Articular chondrocyte of knee joint (primary cell): ENCODE measurements at places on chromosomes 2 and 18. TPM values are rescaled to one million over a fixed set of nuclear protein-coding genes. Genes with fewer than 3 reads are reported as not detected.

The DPYSL5 gene
- not detected in 2 replicates for total RNA-seq

The TMEM37 gene
- 0.26 and 0.76 TPM in 2 replicates for total RNA-seq

The IL37 gene
- not detected in 2 replicates for total RNA-seq

The NCK2 gene
- 24.6 and 25.7 TPM in 2 replicates for total RNA-seq

The GNLY gene
- not detected in 2 replicates for total RNA-seq

The ABCA12 gene
- total RNA-seq, result under 0.01 and 0.11 TPM in 2 replicates

The LGALSL gene
- total RNA-seq, result 8.3 and 9.8 TPM in 2 replicates

The NT5C1B gene
- not detected in 2 replicates for total RNA-seq

The CNTNAP5 gene
- not detected in 2 replicates for total RNA-seq

The TNP1 gene
- not detected in 2 replicates for total RNA-seq

The DLX2 gene
- total RNA-seq, result 0.22 TPM in 1 of 2 replicates, not detected in the other

The IL1R1 gene
- 160 and 278 TPM in 2 replicates for total RNA-seq

The RPRM gene
- not detected in 2 replicates for total RNA-seq

The GPBAR1 gene
- 0.11 and 0.26 TPM in 2 replicates for total RNA-seq

The PTPRM gene
- 72.9 and 81.8 TPM in 2 replicates for total RNA-seq

The FAM237A gene
- not detected in 2 replicates for total RNA-seq

The DYNC1I2 gene
- total RNA-seq, result 121 and 124 TPM in 2 replicates

The AQP12B gene
- total RNA-seq, result not detected in 2 replicates
